Chondrocyte (in vitro differentiated cells): ENCODE measurements at places on chromosomes 5 and 9.
A peak's percentile ranks its signal among the peaks of the same experiment; 100 is the strongest.

- no peak overlapping the region for H3K4me3 ChIP-seq
- no peaks in the 10 kb centered on the region for H3K27me3 ChIP-seq
- DNase-seq = no peak
- no peaks in the 10 kb centered on the region for H3K36me3 ChIP-seq
- peaks cover 8% of the 10 kb centered on the region for H3K4me1 ChIP-seq
Observed at GRCh38 chr5:68555907-68556681, 340.5 kb downstream of the PIK3R1 start.

GRCh38 chr9:114664181-114664580 is 6.6 kb upstream of the TEX53 start:
- no peak overlapping the region for H3K4me3 ChIP-seq
- H3K4me1 ChIP-seq = no peaks in the 10 kb centered on the region
- H3K27me3 ChIP-seq = peaks cover 19% of the 10 kb centered on the region
- no peak for DNase-seq
- no peak overlapping the region for H3K27ac ChIP-seq

GRCh38 chr5:66739951-66740350 is 143.8 kb downstream of the MAST4 start:
- H3K36me3 ChIP-seq = no peaks in the 10 kb centered on the region
- peaks cover 11% of the 10 kb centered on the region for H3K27me3 ChIP-seq
- H3K4me3 ChIP-seq = no peak overlapping the region
- no peak for DNase-seq

GRCh38 chr9:100474082-100474923 is 1.4 kb downstream of the TMEFF1 start:
- H3K4me1 ChIP-seq = peaks cover 6% of the 10 kb centered on the region
- peaks cover 2% of the 10 kb centered on the region for H3K36me3 ChIP-seq
- DNase-seq = no peak
- H3K27me3 ChIP-seq = no peaks in the 10 kb centered on the region
- H3K4me3 ChIP-seq = peak overlapping the region; percentile 75

- no peak overlapping the region for H3K4me3 ChIP-seq
- DNase-seq = no peak
- H3K27ac ChIP-seq = no peak overlapping the region
- peaks cover 30% of the 10 kb centered on the region for H3K36me3 ChIP-seq
Observed at GRCh38 chr5:6749026-6749716, 35.9 kb downstream of the TENT4A start.

GRCh38 chr9:107308461-107308860 is 25.4 kb downstream of the RAD23B start:
- no peak overlapping the region for H3K4me3 ChIP-seq
- no peak overlapping the region for H3K27ac ChIP-seq
- no peaks in the 10 kb centered on the region for H3K27me3 ChIP-seq

- H3K36me3 ChIP-seq = peaks cover 4% of the 10 kb centered on the region
- no peak overlapping the region for H3K27ac ChIP-seq
- no peak for DNase-seq
Observed at GRCh38 chr5:801472-801871, 16.9 kb upstream of the ZDHHC11B start.

DNA sequence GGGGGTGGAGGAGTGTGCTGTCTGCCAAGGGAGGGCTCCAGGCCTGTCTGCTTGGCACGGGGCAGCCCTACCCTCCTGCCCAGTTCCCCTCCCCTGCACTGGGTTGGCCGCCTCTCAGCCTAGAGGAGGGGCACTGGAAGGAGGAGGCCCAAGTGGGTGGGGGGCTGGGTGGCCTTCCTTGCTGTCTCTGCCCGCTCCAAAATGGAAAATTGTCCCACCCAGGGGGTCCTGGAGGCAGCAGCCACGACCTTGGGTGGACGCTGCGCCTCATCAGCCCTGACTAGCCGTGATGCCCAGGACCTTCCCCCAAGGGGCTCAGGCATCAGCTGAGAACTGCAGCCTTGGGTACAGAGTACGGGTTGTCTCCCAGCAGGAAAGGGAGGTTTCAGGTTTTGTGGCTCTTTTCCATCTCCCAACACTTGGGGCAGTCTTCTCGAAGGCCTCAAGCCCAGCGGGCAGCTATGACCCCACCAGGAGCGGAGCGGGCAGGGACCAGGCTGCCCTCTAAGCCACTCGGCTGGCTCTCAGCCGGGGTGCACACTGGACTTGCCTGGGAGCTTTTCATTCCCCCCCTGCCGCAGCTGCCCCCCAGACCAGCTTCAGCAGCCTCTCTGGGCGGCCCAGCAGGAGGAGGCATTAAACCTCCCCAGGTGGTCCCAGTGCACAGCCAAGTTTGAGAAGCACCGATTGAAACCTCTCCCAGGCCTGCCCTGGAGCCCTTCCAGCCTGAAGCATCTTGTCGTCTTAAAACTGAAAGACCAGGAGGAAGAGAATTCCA is 20.6 kb downstream of the NTNG2 start:
- no peak for DNase-seq
- peaks cover 21% of the 10 kb centered on the region for H3K4me1 ChIP-seq
- H3K27ac ChIP-seq = no peak overlapping the region
- peaks cover 24% of the 10 kb centered on the region for H3K27me3 ChIP-seq
- no peaks in the 10 kb centered on the region for H3K36me3 ChIP-seq

GRCh38 chr9:137224830-137225694 is at the start of gene CYSRT1:
TSS of gene CYSRT1 (plus strand) at chr9:137225174. CDS start at chr9:137225622, 448 bp downstream.
- no peak for DNase-seq
- peak within 1 kb of the TSS; percentile 68 for H3K4me3 ChIP-seq
- H3K27me3 ChIP-seq = peaks cover 2% of the 10 kb centered on the region
- no peaks in the 10 kb centered on the region for H3K36me3 ChIP-seq
- H3K27ac ChIP-seq = no peak within 1 kb of the TSS

GRCh38 chr5:68961762-68962161 is 132.1 kb upstream of the SLC30A5 start:
- H3K36me3 ChIP-seq = peaks cover 1% of the 10 kb centered on the region
- H3K27me3 ChIP-seq = no peaks in the 10 kb centered on the region
- H3K4me1 ChIP-seq = peaks cover 6% of the 10 kb centered on the region

- H3K4me3 ChIP-seq = no peak overlapping the region
- peaks cover 1% of the 10 kb centered on the region for H3K36me3 ChIP-seq
- no peaks in the 10 kb centered on the region for H3K27me3 ChIP-seq
- peak overlapping the region; percentile 86 for H3K27ac ChIP-seq
- no peak for DNase-seq
Observed at GRCh38 chr9:120383611-120383998, 196.4 kb downstream of the CDK5RAP2 start.

DNA sequence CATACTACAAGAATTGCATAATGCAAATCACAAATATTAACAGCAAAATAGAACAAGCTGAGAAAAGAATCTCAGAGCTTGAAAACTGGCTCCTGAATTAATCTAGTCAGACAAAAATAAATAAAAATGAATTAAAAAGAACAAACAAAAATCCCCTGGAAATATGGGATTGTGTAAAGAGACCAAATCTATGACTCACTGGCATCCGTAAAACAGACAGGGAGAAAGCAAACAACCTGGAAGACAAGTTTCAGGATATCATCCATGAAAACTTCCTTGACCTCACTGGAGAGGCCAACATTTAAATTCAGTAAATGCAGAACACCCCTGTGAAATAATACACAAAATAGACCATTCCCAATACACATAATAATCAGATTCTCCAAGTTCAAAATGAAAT is 229.3 kb upstream of the CTNND2 start:
- H3K4me1 ChIP-seq = no peaks in the 10 kb centered on the region
- no peak overlapping the region for H3K4me3 ChIP-seq
- H3K27ac ChIP-seq = no peak overlapping the region
- H3K27me3 ChIP-seq = peaks cover 1% of the 10 kb centered on the region
- DNase-seq = no peak

GRCh38 chr5:15807871-15808270 is 307.9 kb downstream of the FBXL7 start:
- H3K27me3 ChIP-seq = no peaks in the 10 kb centered on the region
- DNase-seq = no peak
- no peak overlapping the region for H3K4me3 ChIP-seq
- H3K27ac ChIP-seq = peak overlapping the region; percentile 72
- H3K4me1 ChIP-seq = peaks cover 39% of the 10 kb centered on the region

DNA sequence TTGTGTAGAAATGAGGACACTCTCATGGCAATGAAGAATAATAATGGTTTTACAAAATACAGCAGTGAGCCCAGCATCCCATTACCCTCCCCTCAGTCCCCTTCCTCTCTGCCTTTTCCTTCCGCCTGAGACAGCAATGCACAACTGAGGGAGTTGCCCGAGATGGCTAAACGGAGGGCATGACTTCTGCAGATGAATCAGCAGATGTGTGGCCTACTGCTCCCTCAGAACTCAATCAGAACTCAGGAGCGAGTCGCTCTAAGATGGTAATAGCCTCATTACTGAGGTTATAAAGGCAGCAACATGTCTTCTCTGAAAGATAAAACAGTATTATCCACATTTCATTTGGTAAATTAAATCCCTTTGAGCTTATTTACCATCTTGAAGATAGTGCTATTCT is 326.6 kb downstream of the ENC1 start:
- no peaks in the 10 kb centered on the region for H3K27me3 ChIP-seq
- H3K4me3 ChIP-seq = no peak overlapping the region
- H3K4me1 ChIP-seq = peaks cover 48% of the 10 kb centered on the region
- H3K27ac ChIP-seq = no peak overlapping the region
- DNase-seq = no peak

- peaks cover 2% of the 10 kb centered on the region for H3K36me3 ChIP-seq
- peak overlapping the region; percentile 49 for H3K27ac ChIP-seq
- H3K4me1 ChIP-seq = peaks cover 41% of the 10 kb centered on the region
- no peak for DNase-seq
Observed at GRCh38 chr9:133892193-133892920, 99.8 kb downstream of the VAV2 start.

- no peak for DNase-seq
- peak overlapping the region; percentile 89 for H3K27ac ChIP-seq
Observed at GRCh38 chr9:3508078-3508431, 17.7 kb downstream of the RFX3 start.

DNA sequence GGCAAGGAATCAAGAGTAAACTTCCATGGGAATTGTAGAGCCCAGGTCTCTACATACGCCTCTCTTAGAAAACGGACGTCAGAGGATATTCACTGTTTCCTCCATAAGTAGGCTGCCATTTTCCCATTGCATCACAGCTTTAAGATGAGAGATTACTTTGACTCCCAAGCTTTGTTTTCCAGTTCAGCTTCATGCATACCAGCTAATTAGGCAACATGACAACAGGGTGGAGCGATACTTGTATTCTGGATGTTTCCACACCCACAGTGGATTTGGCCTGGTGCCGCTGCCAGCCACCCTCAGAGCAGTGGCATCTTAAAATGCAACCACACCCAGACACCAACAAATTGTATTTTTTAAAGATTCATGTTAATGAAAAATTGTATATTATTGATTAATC is 20.9 kb upstream of the SPINK5 start:
- H3K27ac ChIP-seq = no peak overlapping the region
- H3K27me3 ChIP-seq = no peaks in the 10 kb centered on the region
- peaks cover 6% of the 10 kb centered on the region for H3K36me3 ChIP-seq

GRCh38 chr5:73174100-73174815 is 1.3 kb downstream of the TMEM174 start:
- H3K27me3 ChIP-seq = peaks cover 1% of the 10 kb centered on the region
- no peak overlapping the region for H3K27ac ChIP-seq
- H3K36me3 ChIP-seq = peaks cover 2% of the 10 kb centered on the region
- H3K4me3 ChIP-seq = no peak overlapping the region

DNA sequence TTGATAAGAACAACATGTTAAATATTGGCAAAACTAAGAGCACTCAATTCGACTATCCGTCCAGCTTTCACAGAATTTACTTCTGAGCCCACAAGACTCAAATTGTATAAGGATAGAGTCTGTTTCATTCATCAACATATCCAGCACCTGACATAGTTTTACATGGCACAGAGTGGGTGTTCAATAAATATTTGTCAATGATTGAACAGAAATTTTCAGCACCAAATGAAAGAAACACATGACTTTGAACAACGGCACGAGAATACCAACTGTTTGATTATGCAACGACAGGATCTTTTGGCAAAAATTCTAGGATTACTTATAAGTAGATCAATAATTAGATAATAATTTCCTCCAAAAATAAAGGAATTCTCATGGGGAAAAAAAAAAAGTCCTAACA is 41.8 kb downstream of the SKP2 start:
- no peak overlapping the region for H3K4me3 ChIP-seq
- H3K27ac ChIP-seq = no peak overlapping the region
- H3K36me3 ChIP-seq = peaks cover 43% of the 10 kb centered on the region

DNA sequence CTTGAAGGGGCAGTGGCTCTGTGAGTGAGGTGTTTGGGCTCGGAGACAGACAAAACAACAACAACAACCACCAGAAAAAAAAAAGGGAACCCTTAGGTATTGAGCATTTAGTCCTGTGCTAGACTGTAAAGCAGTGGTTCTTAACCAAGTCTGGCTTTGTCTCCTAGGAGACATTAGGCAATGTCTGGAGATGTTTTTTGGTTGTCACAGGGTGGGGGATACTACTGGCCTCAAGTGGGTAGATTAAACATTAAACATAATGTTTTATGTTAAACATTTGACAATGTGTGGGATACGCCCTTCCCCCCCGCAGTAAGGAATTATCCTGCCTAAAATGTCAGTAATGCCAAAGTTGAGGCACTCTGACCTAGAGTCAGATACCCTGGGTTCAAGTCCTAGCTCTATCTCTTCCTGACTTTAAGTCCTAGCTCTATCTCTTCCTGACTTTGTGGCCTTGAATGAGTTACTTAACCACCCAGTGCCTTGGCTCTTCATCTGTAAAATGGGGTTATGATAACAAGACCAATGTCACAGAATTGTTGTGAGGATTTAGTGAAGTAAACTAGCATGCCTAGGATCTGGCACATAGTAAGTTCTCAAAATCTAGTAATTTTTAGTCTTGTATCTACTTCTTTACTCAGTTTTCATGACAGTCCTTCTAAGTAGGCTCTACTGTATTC is 1.8 kb downstream of the TRIM32 start:
- H3K27me3 ChIP-seq = no peaks in the 10 kb centered on the region
- peaks cover 72% of the 10 kb centered on the region for H3K4me1 ChIP-seq
- H3K36me3 ChIP-seq = no peaks in the 10 kb centered on the region
- no peak for DNase-seq

- H3K27ac ChIP-seq = peak overlapping the region; percentile 23
- no peak overlapping the region for H3K4me3 ChIP-seq
- DNase-seq = no peak
- no peaks in the 10 kb centered on the region for H3K36me3 ChIP-seq
Observed at GRCh38 chr9:115883467-115884329, 269.9 kb upstream of the PAPPA start.

GRCh38 chr5:9437741-9438240 is 108.1 kb downstream of the SEMA5A start:
- no peaks in the 10 kb centered on the region for H3K27me3 ChIP-seq
- H3K36me3 ChIP-seq = peaks cover 24% of the 10 kb centered on the region
- DNase-seq = no peak
- no peak overlapping the region for H3K4me3 ChIP-seq
- H3K27ac ChIP-seq = peak overlapping the region; percentile 19
- H3K4me1 ChIP-seq = peaks cover 51% of the 10 kb centered on the region

DNA sequence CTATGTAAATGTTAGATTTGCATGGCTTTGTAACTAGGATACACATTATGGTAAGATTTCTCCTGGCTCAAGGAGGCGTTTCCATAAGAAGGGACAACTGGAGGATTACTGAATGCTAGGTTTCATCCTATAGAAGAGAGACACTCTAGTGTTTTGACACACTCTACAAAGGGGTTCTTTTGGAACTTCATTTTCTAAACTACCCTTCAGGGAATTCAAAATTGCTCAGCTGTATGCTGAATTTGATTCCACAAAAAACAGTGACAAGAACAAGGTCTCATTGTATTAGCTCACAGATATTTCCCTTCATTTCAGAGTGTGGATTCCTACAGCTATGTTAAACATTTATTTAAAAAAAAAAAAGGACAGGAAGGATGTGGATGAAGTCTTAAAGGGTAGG is 151.7 kb downstream of the PPP2R2B start:
- H3K4me1 ChIP-seq = peaks cover 12% of the 10 kb centered on the region
- H3K36me3 ChIP-seq = peaks cover 3% of the 10 kb centered on the region
- no peak overlapping the region for H3K27ac ChIP-seq
- no peak overlapping the region for H3K4me3 ChIP-seq
